Activated CD8-positive, alpha-beta memory T cell treated with anti-CD3 and anti-CD28 coated beads for 1 hour (primary cell): ENCODE measurements at places on chromosomes 7 and 10.

- DNase-seq = no peak
Measured at GRCh38 chr7:128210590-128211570, 30.2 kb upstream of the LEP start.

- no peak for DNase-seq
Measured at GRCh38 chr7:105680505-105681187, 99.4 kb upstream of the EFCAB10 start.

- DNase-seq = no peak
Measured at GRCh38 chr10:33189363-33189762, 145.1 kb downstream of the NRP1 start.

- DNase-seq = no peak
Measured at GRCh38 chr10:125592897-125593296, 90.1 kb downstream of the TEX36 start.

GRCh38 chr7:155188821-155189581, 108.7 kb upstream of the INSIG1 start:
- DNase-seq = no peak

- no peak for DNase-seq
Measured at GRCh38 chr10:3750006-3750816, 34.8 kb downstream of the KLF6 start.

- no peak for DNase-seq
Measured at GRCh38 chr10:90051474-90051873, 350.1 kb downstream of the KIF20B start.

GRCh38 chr10:63266391-63267316, 133.5 kb downstream of the NRBF2 start:
- no peak for DNase-seq

DNA sequence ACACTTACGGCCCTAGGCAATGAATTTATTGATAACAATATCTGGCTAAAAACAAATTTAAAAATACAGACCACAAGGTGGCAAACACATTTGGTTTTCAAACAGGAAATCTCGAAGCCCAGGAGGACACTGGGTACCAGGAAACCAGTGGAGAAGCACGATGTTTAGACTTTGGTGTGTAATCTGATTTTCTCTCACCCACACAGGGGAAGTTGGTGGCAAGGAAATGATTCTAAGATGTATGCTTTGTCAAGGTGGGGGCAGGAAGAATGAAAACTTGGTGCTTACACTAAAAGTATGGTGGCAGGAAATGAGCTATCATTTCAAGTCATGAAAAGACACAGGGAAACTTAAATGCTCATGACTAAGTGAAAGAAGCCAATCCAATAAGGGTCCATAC, 113.2 kb upstream of the ANKRD1 start:
- DNase-seq = no peak

DNA sequence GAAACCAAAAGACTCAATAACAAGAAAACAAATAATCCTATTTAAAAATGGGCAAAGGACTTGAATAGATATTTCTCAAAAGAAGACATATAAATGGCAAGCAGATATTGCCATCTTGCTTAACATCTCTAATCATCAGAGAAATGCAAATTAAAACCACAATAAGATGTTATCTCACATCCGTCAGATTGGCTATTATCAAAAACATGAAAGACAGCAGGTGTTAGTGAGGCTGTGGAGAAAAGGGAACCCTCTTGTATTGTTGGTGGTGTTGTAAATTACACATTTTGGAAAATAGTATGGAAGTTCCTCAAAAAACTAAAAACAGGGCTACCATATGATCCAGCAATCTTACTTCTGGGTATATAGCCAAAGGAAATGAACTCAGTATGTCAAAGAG, 25.7 kb downstream of the OPALIN start:
- no peak for DNase-seq

DNA sequence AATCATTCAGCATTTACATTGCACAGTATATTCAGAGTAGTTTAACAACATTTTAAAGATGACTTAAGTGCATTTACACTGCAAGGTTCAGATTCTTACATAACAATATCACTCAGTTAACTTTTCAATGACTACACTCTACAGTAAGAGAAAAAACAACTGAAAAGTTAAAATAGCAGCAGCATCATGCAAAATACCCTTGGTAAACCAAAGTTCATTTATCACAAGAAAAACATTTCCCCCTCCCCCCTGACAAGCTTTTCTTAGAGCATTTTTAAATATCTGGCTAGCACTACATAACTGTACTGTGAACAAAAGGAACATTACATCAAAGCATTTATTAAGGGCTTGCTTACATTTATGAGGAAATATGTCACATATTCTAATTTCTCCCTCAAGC, 179.5 kb upstream of the HGF start:
- DNase-seq = no peak

DNA sequence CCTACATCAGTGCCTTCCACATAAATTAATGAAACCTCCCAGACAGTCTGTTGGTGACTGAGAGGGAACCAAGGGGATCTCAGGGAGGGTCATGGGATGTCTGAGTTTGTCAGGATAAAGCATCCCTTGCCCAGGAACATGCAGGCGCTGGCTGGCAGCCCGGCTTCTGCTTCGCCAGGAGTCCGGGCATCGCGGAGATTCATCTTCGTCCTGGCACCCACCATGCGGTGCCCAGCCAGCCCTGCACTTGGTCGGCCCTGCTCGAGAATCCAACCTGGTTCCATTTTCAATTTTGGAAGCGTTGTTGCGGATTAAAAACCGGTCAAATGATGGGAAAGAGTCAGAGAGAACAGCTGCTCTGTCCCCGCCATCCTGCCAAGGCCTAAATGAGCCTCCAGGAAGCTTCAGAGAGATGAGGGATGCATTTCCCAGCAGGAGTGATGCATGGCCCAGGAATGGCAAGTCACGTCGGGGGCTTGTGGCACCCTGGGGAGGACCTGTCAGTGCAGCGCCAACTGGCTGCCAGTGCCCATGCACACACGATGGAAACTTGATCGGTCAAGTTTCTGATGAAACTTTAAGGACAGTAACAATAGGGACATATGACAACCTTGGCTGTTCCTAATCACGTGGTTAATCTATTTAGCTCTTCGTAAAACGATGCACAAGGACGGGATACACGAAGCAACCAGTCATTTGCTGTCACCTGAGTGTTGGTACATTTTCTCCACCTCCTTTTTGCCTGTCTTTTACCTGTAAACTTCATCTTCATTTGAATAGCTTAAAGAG, 260.8 kb upstream of the MKI67 start:
- no peak for DNase-seq

- DNase-seq = no peak
Measured at GRCh38 chr10:129704786-129705525, 237.9 kb downstream of the MGMT start.

DNA sequence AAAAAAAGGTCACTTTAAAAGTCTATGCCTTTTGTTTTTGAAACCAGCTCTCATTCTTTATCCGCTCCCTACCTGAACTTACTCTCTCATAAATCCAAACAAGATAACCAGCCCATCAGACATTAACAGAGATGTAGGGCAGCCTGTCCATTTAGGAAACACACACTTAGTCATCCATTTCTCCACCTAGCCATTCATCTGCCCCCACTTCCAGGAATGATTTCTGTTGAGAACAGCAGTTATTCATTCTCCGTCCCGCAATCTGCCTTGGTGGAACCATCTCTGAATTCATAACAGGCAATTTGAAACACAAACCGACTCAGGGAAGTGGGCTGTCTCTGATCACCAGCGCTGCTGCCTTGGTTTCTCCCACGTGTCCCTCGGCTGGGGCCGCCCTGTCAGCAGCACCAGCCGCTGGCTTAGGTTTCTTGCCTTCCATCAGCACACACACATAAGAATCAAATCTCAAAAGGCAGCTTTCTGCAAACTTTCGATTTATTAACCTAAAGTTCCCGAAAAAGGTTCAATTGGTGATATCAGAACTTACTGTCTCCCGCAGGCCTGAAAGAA, 528.2 kb upstream of the NRP1 start:
- DNase-seq = no peak

DNA sequence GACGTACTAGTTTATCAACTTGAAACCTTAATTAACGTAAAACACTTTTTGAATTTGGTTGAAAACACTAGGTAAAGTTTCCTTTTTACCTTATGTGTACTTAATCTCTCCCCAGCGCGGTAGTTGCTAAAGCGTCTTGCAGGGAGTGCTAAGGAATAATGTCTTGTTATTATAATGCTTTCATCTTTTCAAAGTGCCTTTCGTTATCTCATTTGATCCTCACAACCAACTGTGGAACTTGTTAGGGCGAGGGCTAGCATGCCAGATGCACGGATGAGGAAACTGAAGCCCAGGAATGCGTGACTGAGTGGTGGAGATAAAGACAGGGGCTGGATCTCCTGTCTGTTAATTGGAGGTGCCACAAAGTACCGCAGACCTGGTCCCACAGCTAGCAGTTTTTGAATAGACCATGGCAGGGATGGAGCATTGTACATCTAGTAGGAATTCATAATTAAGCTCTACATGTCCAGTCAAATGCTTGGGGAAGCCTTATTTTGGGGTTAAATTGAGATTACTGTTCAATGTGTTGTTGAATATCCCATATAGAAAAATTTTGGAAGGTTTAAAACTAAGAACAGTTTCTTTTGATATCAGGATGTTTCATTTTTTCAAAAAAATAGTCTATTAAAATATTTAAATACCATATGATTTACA, 234.3 kb downstream of the SH2D4B start:
- no peak for DNase-seq

- DNase-seq = no peak
Measured at GRCh38 chr7:2146676-2147472, 85.9 kb downstream of the MAD1L1 start.

- peak; percentile 19 for DNase-seq
Measured at GRCh38 chr7:5143935-5144903, 45.8 kb upstream of the WIPI2 start.

- no peak for DNase-seq
Measured at GRCh38 chr10:7563368-7563767, 103.4 kb downstream of the ITIH5 start.

GRCh38 chr10:22693371-22693784, 21.0 kb downstream of the PIP4K2A start:
- no peak for DNase-seq
